ENCODE measurements at places on chromosomes 4 and X. TPM values are rescaled to one million over a fixed set of nuclear protein-coding genes. Genes with fewer than 3 reads are reported as not detected.
A peak's percentile ranks its signal among the peaks of the same experiment; 100 is the strongest.

AMTN gene
- total RNA-seq = not detected

CASP6 gene
- total RNA-seq = 29.5 TPM

GATA1 gene
- not detected for total RNA-seq

MAGEA10 gene
- not detected for total RNA-seq

PRR32 gene
- not detected for total RNA-seq

CPZ gene
- 28.8 TPM for total RNA-seq

ZFP92 gene
- total RNA-seq = 0.41 TPM

NUDT6 gene
- 4.9 TPM for total RNA-seq

CCNA2 gene
- total RNA-seq = 95.1 TPM

ITGB1BP2 gene
- 5.2 TPM for total RNA-seq

GRCh38 chr4:15883610-15884243, 54.8 kb downstream of the FGFBP1 start:
- DNase-seq = no peak
- H3K36me3 ChIP-seq = no peaks in the 10 kb centered on the region
- H3K27ac ChIP-seq = no peak overlapping the region
- no peaks in the 10 kb centered on the region for H3K27me3 ChIP-seq
- H3K4me1 ChIP-seq = no peaks in the 10 kb centered on the region

DNA sequence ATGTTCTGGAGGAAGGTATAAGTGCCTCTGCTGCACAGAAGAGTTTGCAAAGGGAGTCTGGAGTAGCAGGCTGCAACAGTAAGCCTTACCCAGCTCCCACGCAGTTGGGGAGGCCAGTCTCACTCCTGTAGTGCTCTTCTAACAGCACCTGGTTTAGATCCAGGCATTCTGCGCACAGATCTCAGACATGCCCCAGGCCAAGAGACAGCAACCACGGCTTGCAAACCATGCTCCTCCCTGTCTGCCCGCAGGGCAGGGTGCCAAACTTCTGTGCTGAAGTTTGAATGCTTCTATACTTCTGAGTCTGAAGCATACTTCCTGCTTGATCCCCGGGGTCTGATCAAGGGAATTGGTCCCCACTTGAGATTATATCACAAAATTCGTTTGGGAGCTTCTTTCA, 106.3 kb downstream of the LINC00632 start:
- no peak overlapping the region for H3K27ac ChIP-seq
- H3K36me3 ChIP-seq = no peaks in the 10 kb centered on the region
- H3K4me3 ChIP-seq = no peak overlapping the region
- no peaks in the 10 kb centered on the region for H3K27me3 ChIP-seq
- H3K4me1 ChIP-seq = no peaks in the 10 kb centered on the region

DNA sequence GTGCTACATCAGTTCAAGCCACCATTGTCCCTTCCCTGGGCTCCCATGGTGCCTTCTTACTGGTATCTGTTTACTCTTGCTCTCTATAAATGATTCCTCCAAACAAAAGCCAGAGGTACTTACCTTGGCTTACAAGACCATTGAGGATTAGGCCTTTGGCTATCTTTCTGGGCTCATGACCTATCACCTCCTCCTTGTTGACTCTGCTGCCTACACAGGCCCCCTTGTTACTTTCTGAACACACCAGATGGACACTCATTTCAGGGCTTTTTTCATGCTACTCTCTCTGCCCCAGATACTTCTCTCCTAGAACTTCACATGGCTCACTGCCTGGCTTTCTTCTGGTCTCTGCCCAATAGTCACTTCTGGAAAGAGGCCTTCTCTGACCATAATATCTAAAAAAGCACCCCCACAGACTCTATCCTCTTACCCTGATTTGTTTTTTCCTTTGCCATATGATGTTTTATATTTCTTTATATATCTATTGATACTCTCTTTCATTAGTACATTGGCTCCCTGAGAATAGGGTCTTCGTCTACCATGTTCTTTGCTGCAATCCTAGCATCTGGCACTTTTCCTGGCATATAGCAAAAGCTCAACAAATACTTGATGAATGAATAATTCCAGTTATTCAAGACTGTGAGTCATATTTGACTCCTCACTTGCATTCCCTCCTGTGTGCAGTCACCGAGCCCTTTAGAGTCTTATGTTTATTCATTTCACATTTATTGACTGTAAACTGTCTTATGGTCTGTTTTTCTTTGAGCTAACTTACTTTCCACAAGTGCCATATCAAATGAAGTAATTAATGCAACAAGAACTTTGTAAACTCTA, 27.1 kb upstream of the TAPT1 start:
- no peak overlapping the region for H3K4me3 ChIP-seq
- no peaks in the 10 kb centered on the region for H3K36me3 ChIP-seq
- H3K27me3 ChIP-seq = no peaks in the 10 kb centered on the region
- H3K4me1 ChIP-seq = no peaks in the 10 kb centered on the region

DNA sequence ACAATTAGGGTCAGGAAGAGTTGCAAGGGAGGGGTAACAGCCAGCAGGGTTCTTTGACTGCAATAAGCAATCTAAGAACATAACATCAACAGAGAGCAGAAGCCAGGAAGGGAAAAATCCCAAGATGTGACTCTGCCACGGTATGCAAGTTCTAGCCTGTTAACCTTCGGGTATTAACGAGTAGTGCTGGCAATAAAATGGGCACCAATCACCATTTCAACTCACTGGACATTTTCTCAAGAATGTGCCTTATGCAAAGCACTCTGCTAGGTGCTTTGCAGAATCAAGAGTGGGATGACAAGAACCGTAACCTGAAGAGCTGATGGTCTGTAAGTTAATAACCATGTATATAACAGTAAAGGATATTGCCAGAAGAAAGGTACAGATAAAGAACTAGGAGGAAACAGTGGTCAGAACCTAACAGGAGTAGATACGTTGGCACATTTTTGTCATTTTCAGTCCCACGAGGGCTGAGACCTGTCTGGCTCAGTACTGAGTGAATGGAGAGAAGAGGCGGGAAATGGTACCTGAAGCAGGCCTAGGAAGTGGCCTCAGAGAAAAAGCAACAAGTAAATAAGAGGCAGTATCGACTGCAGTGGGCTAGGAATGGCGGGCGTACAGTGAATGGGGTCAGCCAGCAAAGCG, 2.7 kb downstream of the ELOVL6 start:
- peak overlapping the region; percentile 72 for H3K4me3 ChIP-seq
- H3K27me3 ChIP-seq = no peaks in the 10 kb centered on the region

- no peaks in the 10 kb centered on the region for H3K4me1 ChIP-seq
- no peak for DNase-seq
- no peak overlapping the region for H3K27ac ChIP-seq
- H3K36me3 ChIP-seq = no peaks in the 10 kb centered on the region
- H3K27me3 ChIP-seq = no peaks in the 10 kb centered on the region
Measured at GRCh38 chrX:145532176-145532780, 285.0 kb downstream of the SPANXN1 start.

DNA sequence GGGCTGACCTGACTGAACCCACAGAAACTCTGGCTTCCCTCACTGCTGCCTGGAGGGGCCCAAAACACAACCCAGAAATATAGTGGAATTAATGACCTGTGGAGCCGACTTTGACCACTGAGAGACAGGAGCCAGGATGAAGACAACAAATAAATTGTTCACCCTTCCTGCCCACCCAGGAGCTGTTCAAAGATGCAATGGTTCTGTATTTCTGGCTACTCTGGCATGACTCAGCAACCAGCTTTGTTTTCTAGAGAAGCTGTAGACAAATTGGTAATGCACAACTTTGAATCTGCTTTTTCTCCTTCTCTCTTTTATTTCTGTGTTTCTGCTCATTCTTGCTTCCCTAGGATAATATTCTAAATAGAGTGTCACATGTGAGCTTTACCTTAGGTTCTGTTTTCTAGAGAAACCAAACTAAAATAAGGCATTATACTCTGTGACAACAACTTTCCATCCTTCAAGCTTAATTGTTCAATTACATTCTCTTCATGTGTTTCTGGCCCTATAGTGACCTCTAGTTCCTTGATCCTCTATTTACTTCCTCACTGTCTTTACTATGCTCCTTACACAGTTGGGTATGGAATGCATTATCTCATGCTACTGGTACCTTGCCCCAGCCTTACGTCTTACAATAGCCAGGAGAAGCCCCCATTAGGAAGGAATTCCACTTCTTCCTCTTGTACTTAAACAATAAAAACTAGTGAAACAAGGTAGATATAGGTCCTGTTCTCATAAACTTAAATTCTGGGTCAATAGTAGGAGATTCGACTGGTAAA, 6.5 kb upstream of the PRKG2 start:
- DNase-seq = no peak
- H3K4me1 ChIP-seq = no peaks in the 10 kb centered on the region
- H3K27ac ChIP-seq = no peak overlapping the region
- no peaks in the 10 kb centered on the region for H3K36me3 ChIP-seq
- no peak overlapping the region for H3K4me3 ChIP-seq

DNA sequence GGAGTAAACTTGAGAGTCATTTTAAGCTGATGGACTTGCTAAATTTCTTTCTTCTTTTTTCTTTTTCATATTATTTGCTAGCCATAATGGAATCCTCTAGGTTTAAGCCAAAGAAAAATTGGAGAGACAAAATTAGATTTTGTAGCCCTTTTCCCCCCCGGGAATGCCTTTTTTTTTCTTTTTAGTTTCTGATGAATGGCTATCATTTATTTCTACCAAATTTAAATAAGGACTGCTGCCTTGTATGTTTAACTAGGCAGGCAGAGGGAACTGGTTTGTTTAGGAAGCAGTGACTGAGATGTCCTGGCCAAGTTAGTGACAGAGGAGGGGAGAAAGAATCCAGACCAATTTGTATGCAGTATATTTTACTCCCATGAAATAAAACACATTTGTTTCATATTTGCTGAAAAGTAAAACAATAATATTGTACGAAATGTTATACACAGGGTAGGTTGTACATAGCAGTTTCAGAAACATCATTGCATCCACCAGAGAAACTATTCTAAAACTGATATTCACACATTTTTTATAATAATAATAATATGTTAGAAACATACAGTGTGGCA, 5.7 kb downstream of the PITX2 start:
- peaks cover 20% of the 10 kb centered on the region for H3K4me1 ChIP-seq
- DNase-seq = no peak
- no peak overlapping the region for H3K27ac ChIP-seq
- H3K27me3 ChIP-seq = peaks cover 100% of the 10 kb centered on the region

DNA sequence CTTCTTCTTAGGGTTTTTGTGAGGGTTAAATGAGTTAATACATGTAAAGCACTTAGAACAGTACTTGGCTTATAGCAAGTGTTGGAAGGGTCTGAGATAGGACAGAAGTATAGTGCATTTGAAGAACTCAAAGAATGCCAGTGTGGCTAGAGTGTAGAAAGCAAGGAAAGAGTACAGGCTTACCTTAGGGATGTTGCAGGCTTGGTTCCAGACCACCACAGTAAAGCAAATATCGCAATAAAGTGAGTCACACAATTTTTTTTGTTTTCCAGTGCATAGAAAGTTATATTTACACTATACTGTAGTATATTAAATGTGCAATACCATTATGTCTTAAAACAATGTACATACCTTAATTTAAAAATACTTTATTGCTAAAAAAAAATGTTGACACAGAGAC, 41.3 kb downstream of the KIF4A start:
- H3K4me3 ChIP-seq = no peak overlapping the region
- H3K36me3 ChIP-seq = no peaks in the 10 kb centered on the region
- no peak for DNase-seq
- no peaks in the 10 kb centered on the region for H3K4me1 ChIP-seq

- H3K27me3 ChIP-seq = peaks cover 3% of the 10 kb centered on the region
- DNase-seq = no peak
- no peak overlapping the region for H3K27ac ChIP-seq
- no peaks in the 10 kb centered on the region for H3K4me1 ChIP-seq
Measured at GRCh38 chr4:175999944-176000343, 65.7 kb upstream of the WDR17 start.

DNA sequence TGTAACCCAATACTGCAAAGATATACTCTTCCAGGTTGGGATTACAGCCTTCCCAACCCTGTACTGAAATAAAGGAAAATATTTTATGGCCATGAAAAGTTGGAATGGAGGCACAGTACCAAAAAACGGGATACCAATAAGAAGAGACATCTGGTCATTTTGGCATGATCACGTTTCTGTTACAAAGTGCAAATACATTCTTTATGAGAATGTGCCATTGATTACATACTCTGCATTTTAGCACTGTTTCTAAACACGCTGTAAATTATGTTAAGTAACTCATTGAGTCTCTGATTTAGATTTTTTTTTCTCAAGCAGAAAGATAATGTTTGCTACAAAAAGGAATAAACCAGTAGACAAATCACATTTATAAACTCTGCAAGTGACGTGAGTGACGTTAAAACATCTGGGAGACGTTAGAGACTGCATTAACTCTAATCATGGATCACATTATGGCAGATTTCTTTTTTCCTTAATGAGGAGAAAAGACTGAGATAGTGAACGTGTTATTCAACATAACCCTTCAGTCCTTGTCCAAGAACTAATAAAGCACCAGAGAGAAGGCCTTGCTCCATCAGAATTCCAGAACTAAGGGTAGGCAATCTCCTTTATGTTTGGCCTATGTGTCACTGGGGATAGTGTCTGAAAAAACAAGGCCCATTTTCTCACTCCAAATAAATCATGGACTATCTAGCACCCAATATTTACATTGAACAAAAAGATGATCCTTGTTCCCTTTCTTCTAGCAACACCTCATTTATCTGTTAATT, 31.0 kb downstream of the UNC5C start:
- no peak overlapping the region for H3K27ac ChIP-seq
- H3K27me3 ChIP-seq = no peaks in the 10 kb centered on the region
- no peak overlapping the region for H3K4me3 ChIP-seq

GRCh38 chr4:67380154-67380553, 165.1 kb downstream of the CENPC start:
- no peaks in the 10 kb centered on the region for H3K36me3 ChIP-seq
- H3K4me1 ChIP-seq = no peaks in the 10 kb centered on the region
- no peaks in the 10 kb centered on the region for H3K27me3 ChIP-seq
- H3K27ac ChIP-seq = no peak overlapping the region
- H3K4me3 ChIP-seq = no peak overlapping the region

GRCh38 chrX:1932231-1932630, 317.4 kb downstream of the ASMT start:
- peaks cover 2% of the 10 kb centered on the region for H3K4me1 ChIP-seq
- H3K27me3 ChIP-seq = no peaks in the 10 kb centered on the region
- H3K4me3 ChIP-seq = no peak overlapping the region
- H3K36me3 ChIP-seq = no peaks in the 10 kb centered on the region
- H3K27ac ChIP-seq = no peak overlapping the region
- DNase-seq = no peak

DNA sequence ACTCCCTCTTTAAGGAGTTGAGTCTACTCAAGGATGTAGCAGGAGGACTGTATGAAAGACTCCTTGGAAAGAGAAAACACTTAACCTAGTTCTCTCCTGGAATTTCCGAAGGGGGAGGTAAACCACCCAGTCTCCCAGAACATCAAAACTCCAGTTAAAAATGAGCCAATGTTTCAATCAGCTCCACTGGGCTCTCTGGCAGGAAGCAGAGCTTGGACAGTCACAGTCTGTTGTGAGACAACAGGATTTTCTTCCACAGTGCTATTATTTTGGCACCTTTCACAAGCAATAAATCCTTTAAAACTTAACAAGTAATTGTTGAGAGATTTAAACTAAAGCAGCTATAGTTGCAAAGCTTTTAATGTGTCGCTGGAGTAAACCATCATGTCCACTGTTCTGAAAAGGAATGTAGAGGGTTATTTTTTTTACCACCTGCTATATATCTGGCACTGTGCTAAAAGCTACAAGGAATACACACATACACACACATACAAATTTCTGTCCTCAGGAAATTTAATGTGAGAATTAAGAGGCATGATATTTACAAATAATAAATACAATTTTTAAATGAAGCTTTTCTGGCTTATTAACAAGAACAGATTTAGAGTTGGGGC, 229.2 kb upstream of the INTU start:
- H3K27ac ChIP-seq = no peak overlapping the region
- no peaks in the 10 kb centered on the region for H3K4me1 ChIP-seq
- H3K36me3 ChIP-seq = no peaks in the 10 kb centered on the region
- H3K27me3 ChIP-seq = no peaks in the 10 kb centered on the region
- H3K4me3 ChIP-seq = no peak overlapping the region
- DNase-seq = no peak

- H3K36me3 ChIP-seq = no peaks in the 10 kb centered on the region
- H3K27me3 ChIP-seq = no peaks in the 10 kb centered on the region
- no peak for DNase-seq
- no peak overlapping the region for H3K27ac ChIP-seq
Measured at GRCh38 chr4:122086338-122087065, 65.6 kb upstream of the BLTP1 start.
